ENCODE measurements at places on chromosomes 1 and 21. TPM values are rescaled to one million over a fixed set of nuclear protein-coding genes. Genes with fewer than 3 reads are reported as not detected.
A peak's percentile ranks its signal among the peaks of the same experiment; 100 is the strongest.

DNA sequence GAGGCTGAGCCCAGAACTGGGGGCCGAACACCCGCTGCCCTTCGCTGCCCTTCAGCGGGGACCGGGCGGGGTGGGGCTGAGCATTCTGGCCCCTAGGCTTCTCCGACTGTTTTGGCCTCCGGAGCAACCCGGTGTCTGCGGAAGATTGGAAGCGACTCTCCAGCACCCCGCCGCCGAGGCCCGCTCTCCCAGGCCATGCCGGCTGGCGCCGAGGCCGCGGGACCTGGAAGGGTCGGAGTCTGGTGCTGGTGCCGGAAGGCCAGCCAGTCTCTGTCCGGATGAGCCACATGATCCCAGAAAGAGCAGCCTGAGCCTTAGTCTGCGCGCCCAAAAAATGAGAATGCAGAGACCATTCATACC, 272.0 kb downstream of the FOXD2 start:
- peak; percentile 38 for DNase-seq
- no peaks in the 10 kb centered on the region for H3K4me1 ChIP-seq
- H3K27me3 ChIP-seq = peaks cover 73% of the 10 kb centered on the region
- H3K27ac ChIP-seq = no peak overlapping the region
- H3K36me3 ChIP-seq = no peaks in the 10 kb centered on the region

DNA sequence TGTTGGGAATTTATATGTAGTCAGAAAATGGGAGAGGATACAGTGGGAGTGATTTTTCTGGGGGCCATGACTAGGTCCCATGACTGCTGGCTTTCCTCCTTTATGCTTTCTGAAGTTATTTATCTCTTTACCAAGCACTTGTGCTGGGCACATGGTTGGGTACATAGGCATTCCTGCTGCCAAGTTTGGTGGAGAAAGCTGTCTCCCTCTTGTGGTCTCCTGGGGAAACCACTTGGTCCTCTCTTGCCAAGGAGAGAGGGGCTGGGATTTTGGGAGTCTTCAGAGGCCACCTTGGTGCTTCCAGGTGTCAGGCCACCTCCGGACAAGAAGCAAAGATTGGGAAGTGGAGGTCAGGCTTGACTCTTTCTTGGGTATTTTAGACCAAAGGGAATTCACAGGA, 120.2 kb upstream of the KCNE2 start:
- no peaks in the 10 kb centered on the region for H3K4me1 ChIP-seq
- no peaks in the 10 kb centered on the region for H3K27me3 ChIP-seq
- peak; percentile 38 for DNase-seq

DNA sequence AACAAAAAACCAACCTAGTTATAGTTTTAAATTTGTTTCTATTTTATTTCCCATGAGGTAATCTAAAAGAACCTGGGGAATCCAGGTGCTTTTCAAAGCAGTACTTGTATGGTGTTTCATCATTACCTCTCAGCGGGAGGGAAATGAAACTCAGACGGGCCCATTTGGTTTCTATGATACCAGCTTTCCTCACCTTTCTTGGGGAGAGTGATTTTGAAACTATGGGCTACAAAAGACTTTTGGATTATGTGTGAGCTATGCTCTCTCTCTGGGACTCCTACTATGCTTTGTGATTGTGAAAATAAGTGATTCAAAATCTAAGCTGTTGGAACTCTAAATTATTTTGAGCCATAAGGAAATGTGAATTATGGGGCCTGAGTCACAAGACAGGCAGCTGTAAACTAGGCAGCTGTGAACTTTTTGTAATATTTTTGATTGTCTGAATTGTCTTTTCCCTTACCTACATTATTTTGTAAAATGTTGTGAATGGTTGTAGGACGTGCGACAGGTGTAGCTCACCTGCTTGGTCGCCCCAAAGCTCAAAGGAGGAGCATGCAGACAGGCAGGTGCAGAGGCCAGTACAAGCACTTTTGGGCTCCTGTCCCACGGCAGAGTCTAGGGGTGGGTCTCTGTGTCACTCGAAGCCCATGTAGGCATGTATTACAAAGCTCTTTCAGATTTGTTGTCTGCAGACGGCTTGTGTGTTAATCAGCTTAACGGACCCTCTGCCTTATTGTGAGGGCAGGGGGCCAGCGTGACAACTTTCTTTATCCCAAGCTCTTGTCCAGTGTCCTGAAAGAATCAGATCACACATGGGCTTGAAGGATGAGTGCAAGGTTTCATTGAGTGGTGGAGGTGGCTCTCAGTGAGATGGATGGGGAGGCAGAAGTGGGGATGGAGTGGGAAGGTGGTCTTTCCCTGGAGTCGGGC, 64.8 kb upstream of the BACH1 start:
- peaks cover 57% of the 10 kb centered on the region for H3K4me1 ChIP-seq
- no peaks in the 10 kb centered on the region for H3K36me3 ChIP-seq
- H3K27me3 ChIP-seq = no peaks in the 10 kb centered on the region
- H3K4me3 ChIP-seq = no peak overlapping the region

GRCh38 chr1:168499688-168500049, 44.1 kb downstream of the XCL2 start:
- H3K36me3 ChIP-seq = no peaks in the 10 kb centered on the region
- DNase-seq = no peak
- H3K27ac ChIP-seq = no peak overlapping the region
- peaks cover 12% of the 10 kb centered on the region for H3K4me1 ChIP-seq

DNA sequence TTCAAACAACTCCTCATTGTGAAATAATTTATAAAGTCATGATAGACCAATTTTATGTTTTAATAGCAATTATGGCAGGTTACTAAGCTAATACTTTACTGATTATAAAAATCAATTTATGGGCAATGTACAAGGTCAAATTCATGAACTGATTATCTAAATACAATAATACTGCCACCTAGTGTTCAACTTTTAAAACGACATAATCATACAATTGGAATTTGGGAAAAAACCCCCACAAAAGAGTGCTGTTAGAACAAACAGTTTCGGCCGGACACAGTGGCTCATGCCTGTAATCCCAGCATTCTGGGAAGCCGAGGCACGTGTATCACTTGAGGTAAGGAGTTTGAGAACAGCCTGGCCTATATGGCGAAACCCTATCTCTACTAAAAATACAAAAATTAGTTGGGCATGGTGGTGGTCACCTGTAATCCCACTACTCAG, 14.0 kb downstream of the GTF2B start:
- peaks cover 10% of the 10 kb centered on the region for H3K36me3 ChIP-seq
- H3K27me3 ChIP-seq = no peaks in the 10 kb centered on the region
- peaks cover 10% of the 10 kb centered on the region for H3K4me1 ChIP-seq
- H3K27ac ChIP-seq = peak overlapping the region; percentile 14

GRCh38 chr1:86507935-86508582, 38.8 kb upstream of the CLCA4 start:
- H3K4me3 ChIP-seq = peak overlapping the region; percentile 41
- DNase-seq = peak; percentile 69
- H3K27me3 ChIP-seq = no peaks in the 10 kb centered on the region
- H3K27ac ChIP-seq = no peak overlapping the region
- H3K4me1 ChIP-seq = peaks cover 19% of the 10 kb centered on the region
- H3K36me3 ChIP-seq = no peaks in the 10 kb centered on the region

GRCh38 chr1:204074274-204075138, 1.6 kb downstream of the SOX13 start:
- H3K36me3 ChIP-seq = no peaks in the 10 kb centered on the region
- peak overlapping the region; percentile 77 for H3K4me3 ChIP-seq
- peak overlapping the region; percentile 15 for H3K27ac ChIP-seq
- peaks cover 7% of the 10 kb centered on the region for H3K4me1 ChIP-seq

DNA sequence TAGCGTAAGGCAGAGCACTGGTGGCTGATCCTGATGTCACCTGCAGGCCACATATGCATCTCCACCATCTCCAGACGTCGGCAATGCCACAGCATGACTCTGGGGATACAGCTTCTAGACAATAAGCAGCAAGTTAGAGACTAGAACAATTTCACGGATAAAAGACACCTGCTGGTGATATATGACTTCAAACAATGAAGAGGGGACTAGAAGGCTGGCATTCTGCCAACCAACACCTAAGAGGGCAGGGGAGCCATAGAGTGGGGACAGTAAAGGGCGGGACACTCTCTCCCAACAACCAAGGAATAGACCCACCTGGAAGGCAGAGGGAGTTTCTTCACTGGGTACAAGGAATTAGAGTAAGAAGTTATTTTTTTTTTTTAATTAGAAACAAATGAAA, 126.7 kb downstream of the SIM2 start:
- no peak for DNase-seq
- H3K27ac ChIP-seq = no peak overlapping the region
- no peak overlapping the region for H3K4me3 ChIP-seq
- no peaks in the 10 kb centered on the region for H3K4me1 ChIP-seq

DNA sequence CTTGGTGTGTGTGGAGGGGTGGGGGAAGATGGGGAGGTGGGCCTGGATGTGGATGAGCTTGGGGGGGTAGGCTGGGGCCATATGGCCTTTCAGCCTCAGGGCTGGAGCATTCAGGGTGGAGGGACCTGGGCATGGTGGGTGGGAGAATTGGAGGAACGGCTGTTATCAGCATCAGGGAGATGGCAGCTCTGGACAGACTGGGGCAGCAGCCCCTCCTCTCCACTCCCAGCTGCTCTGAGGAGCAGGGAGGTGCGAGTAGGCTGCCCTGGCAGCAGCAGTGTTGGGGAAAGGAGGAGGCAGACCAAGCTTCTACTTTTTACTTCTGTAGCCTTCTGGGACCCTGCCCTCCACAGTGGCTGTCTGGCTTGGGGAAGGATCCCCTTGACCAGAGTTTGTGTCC, 10.2 kb downstream of the PPFIA4 start:
- DNase-seq = no peak
- no peak overlapping the region for H3K4me3 ChIP-seq

DNA sequence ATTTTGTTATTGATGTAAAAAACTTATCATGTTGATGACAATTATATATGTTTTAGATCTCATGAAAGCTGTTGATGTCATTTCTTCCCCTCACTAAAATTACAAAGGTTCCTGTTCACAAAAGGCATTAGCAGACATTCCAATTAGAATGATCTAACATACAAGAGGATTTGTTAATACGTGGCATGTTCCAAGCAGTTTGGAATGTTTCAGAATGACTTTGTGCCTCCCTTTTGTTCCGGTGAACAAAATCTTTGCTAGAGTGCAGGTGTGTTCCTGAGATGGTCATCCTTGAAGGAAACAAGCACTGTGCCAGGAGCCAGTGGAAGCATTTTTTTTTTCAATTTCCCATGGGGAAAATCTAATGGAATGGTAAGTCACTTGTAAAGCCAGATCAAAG, 108.0 kb upstream of the KCTD3 start:
- H3K27me3 ChIP-seq = no peaks in the 10 kb centered on the region
- no peak overlapping the region for H3K4me3 ChIP-seq
- H3K4me1 ChIP-seq = no peaks in the 10 kb centered on the region
- peak; percentile 8 for DNase-seq
- no peaks in the 10 kb centered on the region for H3K36me3 ChIP-seq

DNA sequence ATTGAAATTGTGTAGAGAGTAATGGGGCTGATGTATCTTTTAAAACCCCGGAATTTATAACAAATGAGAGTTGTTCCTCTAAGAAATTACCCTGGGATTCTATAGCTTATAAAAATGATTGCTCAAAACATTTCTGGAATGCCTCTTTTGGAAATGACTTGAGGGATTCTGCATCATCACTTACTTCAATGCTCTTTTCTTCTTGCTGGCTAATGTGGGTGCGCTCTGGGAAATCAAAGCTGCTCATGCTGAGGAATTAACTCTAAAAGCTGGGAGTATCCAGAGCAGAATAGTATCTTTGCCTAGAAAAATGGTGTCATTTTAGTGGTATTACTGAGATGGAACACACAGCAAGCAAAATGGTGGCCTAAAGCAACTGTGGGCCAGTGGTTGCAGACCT, 23.0 kb upstream of the TBX15 start:
- no peak overlapping the region for H3K27ac ChIP-seq
- H3K36me3 ChIP-seq = no peaks in the 10 kb centered on the region
- H3K4me3 ChIP-seq = no peak overlapping the region
- 0 out of 2 replicates have a peak, but pooled peaks cover 7% of the 10 kb centered on the region for H3K27me3 ChIP-seq

- no peak overlapping the region for H3K4me3 ChIP-seq
- no peaks in the 10 kb centered on the region for H3K4me1 ChIP-seq
- H3K27ac ChIP-seq = no peak overlapping the region
Measured at GRCh38 chr21:23853796-23854379, 1753.4 kb downstream of the MRPL39 start.

- no peaks in the 10 kb centered on the region for H3K36me3 ChIP-seq
- H3K27ac ChIP-seq = no peak overlapping the region
- no peaks in the 10 kb centered on the region for H3K4me1 ChIP-seq
Measured at GRCh38 chr1:18279351-18280074, 171.9 kb downstream of the IGSF21 start.

GRCh38 chr1:243718893-243719292, 131.2 kb downstream of the AKT3 start:
- peaks cover 73% of the 10 kb centered on the region for H3K4me1 ChIP-seq
- DNase-seq = peak; percentile 66
- H3K27ac ChIP-seq = peak overlapping the region; percentile 38
- peak overlapping the region; percentile 15 for H3K4me3 ChIP-seq

The SPRR2G gene
- not detected for total RNA-seq

The TNFAIP8L2 gene
- total RNA-seq = not detected

The RNF186 gene
- not detected for total RNA-seq

The REN gene
- not detected for total RNA-seq

The WDR64 gene
- not detected for total RNA-seq

The OR2T34 gene
- not detected for total RNA-seq

The FNDC5 gene
- 0.76 TPM for total RNA-seq

Measured in GM23248 (cell line).